Activated CD4-positive, alpha-beta memory T cell treated with anti-CD3 and anti-CD28 coated beads for 36 hours (primary cell): ENCODE measurements at places on chromosomes 7 and 10. TPM values are rescaled to one million over a fixed set of nuclear protein-coding genes. Genes with fewer than 3 reads are reported as not detected.

Gene KCND2
- not detected for total RNA-seq

Gene ADAM22
- 1.8 TPM for total RNA-seq

Gene POLR3A
- total RNA-seq, result 16.6 TPM

Gene BLNK
- total RNA-seq, result not detected

- H3K27me3 ChIP-seq, result no peaks in the 10 kb centered on the region
- no peak overlapping the region for H3K27ac ChIP-seq
Measured at GRCh38 chr7:99102361-99102760, 41.5 kb downstream of the SMURF1 start.

- H3K4me1 ChIP-seq, result no peaks in the 10 kb centered on the region
- no peak for DNase-seq
- H3K4me3 ChIP-seq, result no peak overlapping the region
- H3K27ac ChIP-seq, result no peak overlapping the region
- no peaks in the 10 kb centered on the region for H3K27me3 ChIP-seq
Measured at GRCh38 chr10:64115908-64116643, 594.9 kb downstream of the REEP3 start.

DNA sequence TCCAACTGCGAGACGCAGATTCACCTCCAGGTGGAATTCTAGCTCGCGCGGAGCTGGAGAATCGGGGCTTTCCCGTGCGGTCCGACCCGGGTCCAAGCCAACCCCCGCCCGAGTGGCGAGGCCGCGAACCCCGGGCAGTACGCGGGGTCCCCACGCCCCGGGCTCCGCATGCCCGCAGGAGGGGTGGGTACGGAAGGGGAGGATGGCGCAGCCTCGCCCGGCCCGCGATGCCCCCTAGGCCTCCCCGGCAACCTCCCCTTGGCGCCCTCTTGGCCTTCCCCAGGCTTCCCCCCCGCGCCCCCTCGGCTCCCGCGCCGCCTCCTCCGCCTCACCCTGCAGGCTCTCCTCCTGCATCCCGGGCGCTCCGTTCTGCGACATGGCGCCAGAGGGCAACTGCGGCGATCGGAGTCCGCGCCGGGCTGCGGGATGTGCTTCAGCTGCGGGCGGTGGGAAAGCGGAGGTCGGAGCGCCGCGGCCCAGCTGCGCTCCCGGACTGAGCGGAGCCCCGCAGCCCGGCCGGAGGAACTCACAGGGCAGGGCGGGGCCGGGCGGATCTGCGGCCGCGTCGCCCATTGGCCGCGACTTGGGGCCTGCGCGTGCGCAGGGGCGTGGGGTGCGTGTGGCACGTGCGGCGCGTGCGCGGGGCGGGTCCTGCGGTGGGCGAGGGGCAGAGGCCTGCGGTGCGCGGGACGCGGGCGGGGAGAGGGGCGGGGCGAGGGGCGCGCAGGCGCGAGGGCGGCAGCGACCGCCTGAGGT, at the start of gene BNIP3:
Gene BNIP3 (minus strand): TSS at position 495 of the 756 bp plus-strand sequence. CDS start 117 bp downstream, at position 378.
- peaks cover 31% of the 10 kb centered on the region for H3K4me1 ChIP-seq
- H3K36me3 ChIP-seq, result peaks cover 13% of the 10 kb centered on the region
- peak; percentile 95 for DNase-seq
- no peaks in the 10 kb centered on the region for H3K27me3 ChIP-seq
- H3K4me3 ChIP-seq, result peak within 1 kb of the TSS; percentile 82
- H3K27ac ChIP-seq, result peak within 1 kb of the TSS; percentile 65

DNA sequence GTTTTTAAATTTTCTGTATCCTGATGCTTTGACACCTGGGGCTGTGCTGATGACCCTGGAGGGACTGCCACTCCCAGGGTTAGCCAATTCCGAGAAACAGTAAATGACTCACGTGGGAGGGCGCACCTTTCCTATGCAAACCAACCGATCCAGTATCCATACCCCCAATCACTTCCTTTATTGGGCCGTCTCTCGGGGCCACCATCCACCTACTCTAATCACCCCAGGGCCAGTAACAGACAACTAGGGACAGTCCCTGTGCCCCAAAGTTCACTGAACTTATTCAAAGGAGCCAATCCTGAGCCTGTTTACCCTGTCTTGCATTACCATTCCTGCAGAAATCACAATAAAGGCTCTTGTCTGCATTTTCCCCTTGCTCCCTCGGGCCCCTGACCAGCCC, 6.6 kb upstream of the LGI1 start:
- H3K27me3 ChIP-seq, result peaks cover 6% of the 10 kb centered on the region
- H3K27ac ChIP-seq, result no peak overlapping the region
- H3K4me1 ChIP-seq, result peaks cover 9% of the 10 kb centered on the region
- H3K36me3 ChIP-seq, result no peaks in the 10 kb centered on the region
- no peak overlapping the region for H3K4me3 ChIP-seq
- DNase-seq, result no peak

DNA sequence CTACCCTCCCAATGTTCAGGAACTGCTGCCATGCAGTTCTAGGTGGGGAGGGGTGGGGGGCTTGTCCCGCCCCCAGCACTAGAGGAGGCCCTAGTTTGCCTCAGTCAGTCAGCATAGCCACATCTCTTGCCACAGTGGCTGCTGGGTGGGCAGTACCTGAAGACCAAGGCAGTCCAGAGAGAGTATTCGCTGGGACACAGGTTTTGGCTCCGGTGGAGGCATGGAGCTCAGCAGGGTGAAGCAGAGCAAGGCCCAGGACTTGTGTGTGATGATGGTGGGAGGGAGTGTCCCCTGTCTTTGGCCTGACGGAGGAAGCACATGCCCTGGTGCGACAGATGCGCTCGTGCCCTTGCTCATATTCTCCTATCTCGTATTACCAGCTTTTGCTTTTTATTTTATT, 24.7 kb upstream of the ZCCHC24 start:
- no peak overlapping the region for H3K4me3 ChIP-seq
- no peak overlapping the region for H3K27ac ChIP-seq
- H3K36me3 ChIP-seq, result no peaks in the 10 kb centered on the region
- DNase-seq, result no peak
- no peaks in the 10 kb centered on the region for H3K4me1 ChIP-seq

GRCh38 chr10:125343118-125343925, 183.0 kb upstream of the CTBP2 start:
- H3K27me3 ChIP-seq, result peaks cover 3% of the 10 kb centered on the region
- no peaks in the 10 kb centered on the region for H3K36me3 ChIP-seq
- H3K4me1 ChIP-seq, result no peaks in the 10 kb centered on the region
- DNase-seq, result no peak
- no peak overlapping the region for H3K4me3 ChIP-seq
- H3K27ac ChIP-seq, result no peak overlapping the region

DNA sequence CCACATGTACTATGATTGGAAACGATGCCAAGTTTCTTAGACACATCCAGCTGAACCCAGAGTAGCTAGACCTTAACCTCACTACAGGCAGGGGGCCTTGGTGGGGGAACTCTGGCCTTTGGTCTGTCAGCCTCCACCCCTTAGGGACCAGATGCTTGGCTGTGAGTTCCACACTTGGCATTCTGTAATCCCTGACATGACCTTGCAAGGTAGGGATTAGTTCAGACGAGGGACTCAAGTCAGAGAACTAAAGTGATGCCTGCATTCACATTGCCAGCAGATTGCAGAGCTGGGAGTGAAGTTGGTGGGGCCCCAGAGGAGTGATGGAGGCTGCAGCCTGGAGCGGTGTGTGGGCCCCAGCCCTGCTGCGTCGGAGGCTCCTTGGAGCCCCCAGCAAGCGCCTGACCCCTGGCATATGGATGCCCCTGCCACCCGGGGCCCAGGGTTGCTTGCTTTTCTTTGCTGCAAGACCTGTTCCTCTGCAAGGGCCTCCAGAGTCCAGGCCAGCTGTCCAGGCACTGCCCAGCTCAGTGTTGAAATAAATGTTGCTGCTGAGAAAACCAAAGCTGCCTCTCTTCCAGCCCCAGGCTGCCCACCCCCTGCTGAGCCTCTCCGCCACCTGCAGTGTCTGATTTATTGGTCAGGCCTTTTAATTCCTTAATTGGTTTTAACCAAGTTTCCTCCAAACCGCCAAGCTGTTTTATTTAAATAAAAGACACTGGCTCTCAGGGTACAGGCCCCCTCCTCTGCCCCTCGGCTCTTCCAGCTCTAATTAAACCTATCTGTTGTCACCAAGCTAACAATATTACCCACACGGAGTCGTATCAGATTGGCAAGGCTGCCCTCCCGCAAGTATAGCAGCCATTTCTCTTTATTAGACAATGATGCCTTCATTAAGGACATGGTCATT, 4.7 kb downstream of the NPTX2 start:
- H3K36me3 ChIP-seq, result no peaks in the 10 kb centered on the region
- no peak for DNase-seq
- H3K27me3 ChIP-seq, result peaks cover 32% of the 10 kb centered on the region
- no peak overlapping the region for H3K27ac ChIP-seq

DNA sequence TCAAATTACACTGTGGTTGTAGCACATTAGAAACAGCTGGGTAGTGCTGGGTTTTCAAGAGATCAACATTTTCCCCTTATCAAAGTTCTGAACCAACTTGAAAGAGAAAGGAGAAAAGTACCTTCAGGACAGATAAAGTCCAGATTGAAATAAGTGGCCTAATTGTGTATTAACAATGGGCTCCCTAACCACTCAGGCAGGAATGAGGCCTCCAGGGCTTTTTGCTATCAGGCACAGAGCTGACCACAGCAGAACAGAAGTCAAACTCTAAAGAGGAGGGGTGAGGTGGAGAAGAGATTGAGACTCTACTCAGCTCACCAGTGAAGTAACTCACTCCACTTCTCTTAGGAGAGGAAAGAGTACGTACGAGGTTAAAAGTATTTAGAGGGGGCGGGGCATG, 394.1 kb upstream of the PHF14 start:
- no peaks in the 10 kb centered on the region for H3K27me3 ChIP-seq
- H3K36me3 ChIP-seq, result no peaks in the 10 kb centered on the region
- H3K27ac ChIP-seq, result no peak overlapping the region
- H3K4me1 ChIP-seq, result no peaks in the 10 kb centered on the region
- H3K4me3 ChIP-seq, result no peak overlapping the region

- peaks cover under 1% of the 10 kb centered on the region for H3K27me3 ChIP-seq
- DNase-seq, result no peak
- no peaks in the 10 kb centered on the region for H3K36me3 ChIP-seq
- peaks cover 7% of the 10 kb centered on the region for H3K4me1 ChIP-seq
- H3K27ac ChIP-seq, result no peak overlapping the region
Measured at GRCh38 chr10:90947030-90947960, 26.4 kb upstream of the ANKRD1 start.

GRCh38 chr7:706721-707120, 19.8 kb upstream of the DNAAF5 start:
- no peak for DNase-seq
- no peaks in the 10 kb centered on the region for H3K4me1 ChIP-seq
- H3K36me3 ChIP-seq, result peaks cover 15% of the 10 kb centered on the region
- H3K27ac ChIP-seq, result no peak overlapping the region

DNA sequence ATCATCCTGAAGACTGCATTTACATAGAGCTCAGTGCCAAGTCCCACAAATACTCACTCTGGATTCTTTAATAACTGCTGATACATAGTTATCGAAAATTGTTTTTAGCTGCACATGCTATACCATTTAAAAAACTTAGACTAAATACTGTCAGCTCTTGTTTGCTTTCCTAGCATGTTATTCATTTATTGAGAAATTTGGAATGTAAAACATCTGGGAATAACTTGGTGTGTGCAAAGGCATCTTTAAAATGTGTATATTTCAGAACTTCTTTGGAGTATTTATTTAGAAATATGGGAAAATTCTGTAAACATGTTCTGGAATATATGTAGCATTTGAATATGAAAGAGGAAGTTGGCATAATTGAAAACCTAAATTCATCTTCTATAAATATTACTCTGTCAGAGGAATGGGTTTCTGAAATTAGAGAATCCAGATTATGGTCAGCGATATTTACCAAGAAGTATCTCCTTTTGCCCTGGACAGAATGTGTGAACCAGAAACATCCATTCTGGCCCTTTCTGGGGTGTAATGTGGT, 119.7 kb downstream of the ARID5B start:
- no peak for DNase-seq
- peaks cover 46% of the 10 kb centered on the region for H3K36me3 ChIP-seq
- no peak overlapping the region for H3K4me3 ChIP-seq
- H3K27me3 ChIP-seq, result no peaks in the 10 kb centered on the region
- peaks cover 93% of the 10 kb centered on the region for H3K4me1 ChIP-seq

DNA sequence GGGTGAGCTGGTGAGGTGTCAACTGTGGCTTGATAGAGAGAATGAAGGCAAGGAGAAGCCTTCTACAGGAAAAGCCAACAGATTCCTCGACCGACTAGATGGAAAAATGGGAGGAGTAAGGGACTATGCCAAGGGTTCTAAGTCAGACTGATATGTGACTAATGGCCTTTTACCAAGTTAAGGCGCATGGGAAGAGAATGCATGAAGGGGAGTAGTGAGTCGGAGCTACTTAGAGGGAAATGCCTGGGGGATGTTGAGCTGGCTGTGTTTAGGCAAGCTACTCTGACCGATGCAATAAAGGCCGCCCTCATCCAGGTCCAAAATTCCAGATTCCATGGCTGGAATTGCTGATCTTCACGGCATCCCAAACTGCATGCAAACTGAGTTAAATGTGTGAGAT, 48.2 kb downstream of the APBB1IP start:
- no peaks in the 10 kb centered on the region for H3K27me3 ChIP-seq
- peak overlapping the region; percentile 86 for H3K27ac ChIP-seq
- peak overlapping the region; percentile 9 for H3K4me3 ChIP-seq
- DNase-seq, result no peak
- H3K36me3 ChIP-seq, result peaks cover 8% of the 10 kb centered on the region
- peaks cover 70% of the 10 kb centered on the region for H3K4me1 ChIP-seq

- H3K36me3 ChIP-seq, result no peaks in the 10 kb centered on the region
- H3K4me3 ChIP-seq, result no peak overlapping the region
- DNase-seq, result no peak
- no peak overlapping the region for H3K27ac ChIP-seq
- H3K4me1 ChIP-seq, result no peaks in the 10 kb centered on the region
- H3K27me3 ChIP-seq, result no peaks in the 10 kb centered on the region
Measured at GRCh38 chr10:66673071-66673470, 252.8 kb upstream of the LRRTM3 start.

- H3K27ac ChIP-seq, result no peak overlapping the region
- H3K36me3 ChIP-seq, result no peaks in the 10 kb centered on the region
- no peak for DNase-seq
- no peak overlapping the region for H3K4me3 ChIP-seq
Measured at GRCh38 chr10:15439341-15439842, 68.3 kb upstream of the FAM171A1 start.

DNA sequence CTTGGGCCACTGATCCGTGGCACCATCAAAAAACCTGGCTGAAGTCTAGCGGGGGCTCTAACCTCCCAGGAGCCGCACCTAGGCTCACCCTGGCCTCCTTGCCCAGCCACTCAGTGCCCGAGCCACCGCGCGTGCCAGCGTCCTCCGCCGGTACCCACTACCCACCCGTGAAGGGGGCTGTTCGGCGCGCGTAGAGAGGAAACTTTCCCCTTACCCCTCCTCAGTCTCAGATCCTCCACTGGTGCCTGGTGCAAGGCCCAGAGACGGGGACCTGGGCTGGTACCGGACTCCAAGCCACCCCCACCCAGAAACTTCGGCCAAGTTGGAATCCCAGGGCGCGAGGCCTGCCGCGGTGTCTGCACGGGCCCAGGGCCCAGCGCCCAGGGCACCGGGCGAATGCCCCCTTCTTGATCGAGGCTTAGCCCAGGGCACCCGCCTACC, 3.5 kb upstream of the EBF3 start:
- H3K4me1 ChIP-seq, result peaks cover 24% of the 10 kb centered on the region
- no peak overlapping the region for H3K27ac ChIP-seq
- H3K27me3 ChIP-seq, result peaks cover 62% of the 10 kb centered on the region
- DNase-seq, result no peak
